ENCODE measurements at places on chromosomes 11 and 22. TPM values are rescaled to one million over a fixed set of nuclear protein-coding genes. Genes with fewer than 3 reads are reported as not detected.

FUT4 gene
- polyA plus RNA-seq: 6.2 TPM

DNA sequence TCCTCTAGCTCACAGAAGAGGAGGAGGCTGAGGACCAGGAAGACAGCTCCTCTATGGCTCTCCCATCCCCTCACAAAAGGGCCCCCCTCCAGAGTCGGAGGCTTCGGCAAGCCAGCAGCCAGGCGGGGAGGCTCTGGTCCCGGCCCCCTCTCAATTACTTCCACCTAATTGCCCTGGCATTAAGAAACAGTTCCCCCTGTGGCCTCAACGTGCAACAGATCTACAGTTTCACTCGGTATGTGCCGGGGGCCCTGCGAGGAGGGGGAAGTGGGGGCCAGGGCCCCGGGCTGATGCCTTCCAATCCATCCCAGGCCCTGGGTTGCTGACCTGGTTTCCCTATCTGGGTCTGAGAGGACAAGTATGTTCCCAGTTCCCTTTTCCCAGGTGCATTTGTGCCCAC is 7.9 kb downstream of the FOXR1 start:
- no peak for DNase-seq

KCNC1 gene
- polyA plus RNA-seq: 0.85 TPM

- no peak for DNase-seq
Measured at GRCh38 chr22:33095661-33096060, 37.5 kb upstream of the SYN3 start.
